AG09319 (cell line): ENCODE measurements at places on chromosomes 3 and 15.

DNA sequence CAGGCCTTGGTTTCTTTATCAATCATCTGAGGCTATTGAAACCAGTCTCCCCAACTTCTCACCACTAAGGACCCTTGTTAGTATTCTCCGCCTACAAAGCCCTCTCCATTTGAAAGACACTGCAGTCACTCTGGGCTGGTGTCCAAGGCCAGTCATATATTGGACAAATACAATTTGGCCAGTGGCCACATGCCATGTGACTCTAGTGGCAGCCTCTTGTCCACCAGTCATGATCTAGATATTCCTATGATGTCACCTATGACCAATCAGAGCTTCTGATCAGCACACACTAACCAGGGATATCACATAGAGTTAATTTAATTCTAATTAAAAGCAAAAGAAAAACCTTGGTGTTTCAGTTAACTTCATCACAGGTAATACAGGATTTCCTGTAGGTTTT lies 68.2 kb downstream of the RAB11A start:
- DNase-seq, result no peak

GRCh38 chr3:183266454-183266853 lies 13.4 kb downstream of the B3GNT5 start:
- no peak for DNase-seq

DNA sequence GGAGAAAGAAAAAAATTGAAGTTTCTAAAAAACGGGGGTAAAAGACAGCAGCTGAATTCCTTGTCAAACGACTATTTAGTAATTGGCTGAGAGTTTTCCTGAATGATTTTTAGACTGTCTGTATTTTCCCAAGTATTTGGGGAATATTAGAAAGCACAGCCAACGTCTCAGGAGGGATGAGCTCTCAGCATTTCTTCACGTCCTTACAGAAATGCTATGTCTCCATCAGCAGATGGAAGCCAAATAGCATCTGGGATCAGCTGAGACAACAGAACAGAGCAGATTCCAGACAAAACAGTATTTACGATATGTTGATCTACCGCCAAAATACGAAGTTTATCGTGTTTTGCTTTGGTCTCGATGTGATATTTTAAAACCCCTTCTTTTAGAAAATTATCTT lies 5.3 kb upstream of the TMC3 start:
- no peak for DNase-seq

- DNase-seq, result no peak
These were observed 122.6 kb downstream of the ARNT2 start for GRCh38 chr15:80526556-80527340.

- no peak for DNase-seq
These were observed 38.4 kb downstream of the ABHD17C start for GRCh38 chr15:80733460-80733859.

GRCh38 chr3:76943058-76943457 lies 96.8 kb upstream of the ROBO2 start:
- DNase-seq, result no peak

- DNase-seq, result no peak
These were observed 59.2 kb upstream of the HERC1 start for GRCh38 chr15:63892794-63893441.

DNA sequence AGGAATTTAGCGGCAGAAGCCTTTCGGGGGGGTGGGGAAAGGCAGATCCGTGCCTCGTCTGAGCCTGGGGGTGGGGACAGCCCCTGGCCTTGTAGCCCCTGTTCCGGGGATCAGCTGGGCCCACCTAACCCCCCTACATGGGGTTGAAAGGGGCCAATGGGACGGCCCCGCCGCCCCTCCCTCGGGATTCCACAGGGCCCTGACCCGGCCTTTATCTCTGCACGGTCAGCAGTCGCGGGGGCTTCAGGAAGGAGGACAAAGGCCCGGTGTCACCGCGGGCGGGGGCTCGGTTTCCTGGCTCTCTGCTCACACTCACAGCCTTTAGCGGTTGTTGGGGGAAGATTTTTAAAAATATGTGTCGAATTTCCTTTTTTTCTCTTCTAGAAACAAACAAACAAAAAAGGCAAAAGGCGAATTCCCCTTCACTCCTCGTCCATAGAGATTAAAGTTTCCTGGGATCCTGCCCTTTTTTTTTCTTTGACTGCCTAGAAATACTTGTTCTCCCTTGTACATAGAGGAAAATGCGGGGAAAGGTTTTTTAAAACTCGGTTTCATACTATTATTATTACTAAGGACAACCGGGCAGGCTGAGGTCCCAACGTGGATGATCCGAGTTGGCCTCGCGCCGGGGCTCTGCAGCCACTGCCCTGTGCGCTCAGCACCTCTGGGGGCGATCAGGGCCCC lies 7.9 kb downstream of the FOXL2 start:
- DNase-seq, result no peak

DNA sequence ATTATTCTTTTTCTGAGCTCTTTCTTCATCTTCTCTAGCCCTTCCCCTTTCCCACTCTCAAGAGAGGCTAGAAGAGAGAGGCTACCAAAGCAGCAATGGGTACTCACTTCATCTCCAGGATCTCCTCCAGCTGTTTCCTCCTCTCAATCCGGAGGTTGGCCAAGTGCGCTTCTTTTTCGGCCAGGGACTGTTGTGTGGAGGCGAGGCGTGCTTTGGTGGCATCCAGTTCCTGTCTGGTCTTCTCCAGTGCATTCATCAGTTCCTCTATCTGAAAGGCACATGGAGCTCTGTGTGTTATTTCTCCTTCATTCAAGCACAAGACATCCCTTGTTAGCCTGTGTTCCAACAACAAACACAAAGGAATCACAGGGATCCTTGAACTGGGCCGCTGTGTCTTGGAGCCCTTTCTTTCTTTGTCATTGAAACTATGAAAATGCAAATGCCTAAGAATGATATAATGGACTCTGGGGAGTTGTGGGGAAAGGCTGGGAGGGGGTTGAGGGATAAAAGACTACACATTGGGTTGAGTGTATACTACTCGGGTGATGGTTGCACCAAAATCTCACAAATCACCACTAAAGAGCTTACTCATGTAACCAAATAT lies 401.3 kb upstream of the WNT5A start:
- DNase-seq, result no peak

DNA sequence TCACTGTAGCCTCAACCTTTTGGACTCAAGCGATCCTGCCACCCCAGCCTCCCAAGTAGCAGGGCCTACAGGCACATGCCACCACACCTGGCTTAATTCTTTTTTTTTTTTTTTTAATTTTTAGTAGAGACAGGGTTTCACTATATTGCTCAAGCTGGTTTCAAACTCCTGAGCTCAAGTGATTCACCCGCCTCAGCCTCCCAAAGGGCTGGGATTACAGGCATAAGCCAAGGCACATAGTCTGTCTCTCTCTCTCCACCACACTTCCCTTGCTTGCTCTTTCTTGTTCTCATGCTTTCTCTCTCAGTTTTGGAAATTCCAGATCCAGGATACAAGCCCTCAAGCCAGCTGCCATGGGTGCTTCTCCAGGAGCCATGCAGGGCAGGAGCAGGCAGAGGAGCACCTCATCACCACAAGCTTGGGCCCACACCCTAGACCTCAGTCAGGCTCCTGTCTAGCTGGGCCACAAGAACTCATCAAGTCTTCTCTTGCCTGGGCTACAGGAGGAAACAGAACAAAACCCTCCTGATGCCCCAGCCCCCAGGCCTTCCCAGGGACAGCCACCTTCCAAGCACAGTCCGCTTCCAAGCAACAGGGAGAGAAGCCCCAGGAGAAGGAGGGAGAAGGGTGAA lies 145.3 kb upstream of the LPP start:
- no peak for DNase-seq

DNA sequence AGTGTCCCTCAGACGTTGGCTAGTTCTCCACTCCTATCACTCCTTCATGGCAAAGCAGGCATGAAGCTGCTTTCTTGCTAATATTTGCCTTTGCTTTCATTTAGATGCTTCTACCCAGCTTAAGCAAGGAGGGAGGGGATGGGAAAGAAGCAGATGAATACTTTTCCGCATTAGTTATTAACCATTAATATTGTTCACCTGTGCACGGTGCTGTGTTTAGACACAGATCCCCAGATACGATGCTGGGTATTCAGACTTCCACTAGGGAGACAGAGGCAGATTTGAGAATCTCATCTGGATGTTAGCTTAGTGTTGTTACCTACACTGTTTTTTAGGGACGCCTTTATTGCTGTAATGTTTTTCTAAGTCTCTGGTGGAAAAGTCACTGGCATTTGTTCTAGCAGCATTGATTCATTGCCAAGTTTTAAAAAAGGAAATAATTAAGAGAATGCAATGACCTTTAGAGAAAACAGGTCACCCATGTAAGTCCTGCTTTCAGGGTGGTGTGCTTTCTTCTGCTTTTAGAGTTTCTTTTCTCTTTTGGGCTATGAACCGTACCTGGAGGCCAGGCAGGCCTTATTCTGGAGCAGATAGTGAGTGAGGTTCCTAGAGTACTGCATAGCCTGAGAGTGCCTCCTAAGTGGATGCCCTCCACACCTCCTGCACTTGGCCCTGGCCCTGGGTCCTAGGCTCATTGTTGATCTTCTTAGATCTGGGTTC lies 55.5 kb downstream of the MYZAP start:
- DNase-seq, result no peak

GRCh38 chr3:50317300-50317699 lies 5.2 kb downstream of the HYAL2 start:
- DNase-seq, result no peak

DNA sequence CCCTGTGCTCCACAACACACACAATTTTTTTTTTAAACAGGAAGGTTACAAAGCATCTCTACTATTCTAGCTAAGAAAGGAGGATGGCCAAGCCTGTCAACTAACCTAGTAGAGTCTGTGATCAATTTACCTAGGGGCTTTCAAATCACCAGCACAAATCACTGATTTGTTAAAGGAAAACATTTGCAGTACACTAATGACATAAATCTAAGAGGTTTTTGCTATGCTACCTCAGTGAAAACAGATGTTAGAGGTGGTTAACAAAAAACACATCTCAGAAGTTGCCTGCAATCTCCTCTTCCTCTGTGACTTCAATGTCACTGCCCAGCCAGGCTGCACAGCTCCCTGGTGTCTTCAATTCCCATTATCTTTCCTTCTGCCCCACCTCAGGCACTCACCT lies 72.0 kb downstream of the RAD18 start:
- DNase-seq, result no peak

DNA sequence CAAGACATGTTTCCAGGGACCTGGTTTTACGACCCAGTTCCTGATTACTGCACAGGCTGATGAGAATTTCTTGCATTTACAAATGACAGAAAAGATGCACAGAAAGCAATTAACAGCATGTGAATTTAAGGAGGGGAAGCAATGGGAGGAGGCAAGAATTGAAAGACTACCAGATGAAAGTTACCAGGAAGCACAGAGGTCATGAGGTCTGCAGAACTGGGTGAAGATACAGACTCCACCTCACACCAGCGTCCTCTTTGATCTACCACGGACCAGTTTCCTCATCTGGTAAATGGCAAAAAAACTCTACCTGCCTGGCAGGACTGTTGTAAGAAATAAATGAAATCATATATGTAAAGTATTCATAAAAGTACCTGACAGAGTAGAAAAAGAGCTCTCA lies 266.0 kb downstream of the MAGI1 start:
- no peak for DNase-seq

DNA sequence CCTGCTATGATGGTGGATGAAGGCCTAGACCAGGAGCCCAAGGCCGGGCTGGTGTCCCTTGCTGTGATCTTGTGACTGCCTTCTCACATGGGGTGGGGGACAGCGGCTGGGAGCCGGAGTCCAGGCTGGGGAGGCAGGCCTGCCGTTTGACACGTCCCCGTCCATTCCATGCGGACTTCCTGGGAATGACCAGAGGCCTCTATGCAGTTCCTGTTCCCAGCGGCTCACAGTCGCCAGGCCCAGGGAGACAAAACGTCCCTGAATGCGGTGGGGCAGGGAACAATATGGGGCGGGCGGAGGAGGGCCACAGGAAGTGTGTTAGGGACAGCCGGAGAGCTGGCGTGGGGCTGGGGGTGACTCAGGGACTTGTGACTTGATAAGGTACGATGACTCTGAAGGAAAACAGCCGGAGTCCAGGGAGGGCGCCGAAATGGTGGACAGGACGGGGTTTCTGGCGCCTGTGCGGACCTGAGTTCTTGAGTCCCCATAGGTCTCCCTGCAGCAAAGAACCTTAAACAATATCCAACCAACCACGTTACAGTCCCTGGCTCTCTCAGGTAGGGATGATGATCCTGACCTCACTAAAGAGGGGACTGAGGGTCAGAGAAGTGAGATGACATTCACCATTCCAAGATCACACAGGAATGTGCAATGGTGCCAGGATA lies 40.5 kb upstream of the SMAD6 start:
- DNase-seq, result no peak

GRCh38 chr15:80288131-80288530 lies 36.1 kb upstream of the CTXND1 start:
- DNase-seq, result no peak

DNA sequence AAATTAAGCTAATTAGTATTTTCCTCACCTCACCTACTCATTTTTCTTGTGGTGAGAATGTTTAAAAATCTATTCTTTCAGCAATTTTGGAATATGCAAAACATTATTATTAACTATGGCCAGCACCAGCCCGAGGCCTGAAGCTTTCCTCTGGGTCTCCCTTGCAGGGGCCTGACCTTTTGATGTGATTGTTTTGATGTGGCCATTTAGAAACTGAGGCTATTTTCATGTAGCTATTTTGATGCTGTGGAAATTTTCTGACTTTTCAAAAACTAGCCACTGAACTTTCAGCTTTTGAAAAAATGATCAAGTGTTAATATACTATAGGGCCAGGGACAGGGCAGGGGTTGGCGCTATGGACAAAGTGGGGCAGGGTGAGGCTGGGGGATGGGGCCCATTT lies 8.2 kb upstream of the CCR9 start:
- no peak for DNase-seq

DNA sequence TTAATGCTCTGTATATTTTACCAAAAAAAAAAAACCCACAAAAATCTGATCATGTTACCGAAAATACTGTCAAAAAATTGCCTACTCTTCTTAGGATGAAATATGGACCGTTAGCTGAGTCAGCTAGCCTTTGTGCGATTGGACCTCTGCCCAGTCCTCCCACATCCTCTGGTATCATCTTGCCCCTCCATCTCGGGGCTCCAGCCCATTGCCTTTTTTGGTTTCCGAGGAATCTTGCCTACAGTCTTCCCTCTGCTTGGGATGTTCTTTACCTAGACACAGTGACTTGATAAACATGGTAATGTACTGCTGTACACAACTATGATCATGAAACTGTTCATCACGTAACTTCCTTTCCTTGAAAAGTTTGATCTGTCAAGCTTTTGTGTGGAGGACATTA lies 371.4 kb downstream of the SV2B start:
- DNase-seq, result no peak

- no peak for DNase-seq
These were observed 2.6 kb downstream of the SPATA12 start for GRCh38 chr3:57063032-57063431.

DNA sequence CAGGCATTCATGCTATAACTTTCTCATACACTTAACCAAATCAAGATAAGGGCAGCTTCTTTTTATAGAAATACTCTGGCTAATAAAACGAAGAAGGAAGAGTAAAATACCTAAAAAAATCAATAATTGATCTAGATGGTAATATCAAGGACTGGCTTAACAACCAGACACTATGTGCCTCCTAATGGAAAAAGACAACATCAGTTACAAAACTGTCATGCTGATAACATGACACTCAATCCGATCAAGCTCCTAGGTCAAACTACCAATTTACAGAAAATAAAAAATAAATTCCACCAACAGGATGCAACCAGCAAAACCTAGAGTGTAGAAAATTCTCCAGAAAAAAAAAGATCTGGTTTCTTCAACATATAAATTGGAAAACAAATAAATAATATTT lies 634.6 kb downstream of the IGSF11 start:
- DNase-seq, result no peak

- DNase-seq, result no peak
These were observed 10.3 kb downstream of the LIPC start for GRCh38 chr15:58442122-58442521.
